ENCODE measurements at places on chromosomes 5 and 9.

GRCh38 chr5:161414896-161415295, 131.6 kb downstream of the GABRB2 start:
- no peak for ATAC-seq
- H3K4me1 ChIP-seq, result no peaks in the 10 kb centered on the region
- H3K4me3 ChIP-seq, result no peak overlapping the region
- H3K27me3 ChIP-seq, result no peaks in the 10 kb centered on the region

GRCh38 chr5:173243831-173244305, 8.9 kb upstream of the NKX2-5 start:
- H3K27me3 ChIP-seq, result peaks cover 100% of the 10 kb centered on the region
- no peak for ATAC-seq
- H3K27ac ChIP-seq, result no peak overlapping the region

DNA sequence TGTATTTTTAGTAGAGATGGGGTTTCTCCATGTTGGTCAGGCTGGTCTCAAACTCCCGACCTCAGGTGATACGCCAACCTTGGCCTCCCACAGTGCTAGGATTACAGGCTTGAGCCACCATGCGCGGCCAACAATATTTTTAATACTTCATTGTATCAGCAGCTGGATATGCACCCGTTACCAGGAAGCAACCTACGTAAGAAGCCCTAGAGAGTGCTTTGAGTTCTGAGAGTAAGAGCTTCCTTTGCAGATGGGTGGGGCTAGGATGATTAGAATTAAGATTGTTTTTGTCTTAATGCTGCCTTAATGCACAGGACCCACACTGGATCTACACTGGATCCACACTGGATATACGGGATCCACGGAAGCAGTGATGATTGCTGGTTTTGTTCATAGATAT, 123.9 kb upstream of the ABCA1 start:
- no peak for ATAC-seq
- no peaks in the 10 kb centered on the region for H3K27me3 ChIP-seq
- no peak overlapping the region for H3K27ac ChIP-seq

- H3K27ac ChIP-seq, result no peak overlapping the region
- no peak for ATAC-seq
- no peak overlapping the region for H3K4me3 ChIP-seq
- H3K27me3 ChIP-seq, result no peaks in the 10 kb centered on the region
Measured at GRCh38 chr9:28747351-28747985, 1174.2 kb upstream of the C9orf72 start.

DNA sequence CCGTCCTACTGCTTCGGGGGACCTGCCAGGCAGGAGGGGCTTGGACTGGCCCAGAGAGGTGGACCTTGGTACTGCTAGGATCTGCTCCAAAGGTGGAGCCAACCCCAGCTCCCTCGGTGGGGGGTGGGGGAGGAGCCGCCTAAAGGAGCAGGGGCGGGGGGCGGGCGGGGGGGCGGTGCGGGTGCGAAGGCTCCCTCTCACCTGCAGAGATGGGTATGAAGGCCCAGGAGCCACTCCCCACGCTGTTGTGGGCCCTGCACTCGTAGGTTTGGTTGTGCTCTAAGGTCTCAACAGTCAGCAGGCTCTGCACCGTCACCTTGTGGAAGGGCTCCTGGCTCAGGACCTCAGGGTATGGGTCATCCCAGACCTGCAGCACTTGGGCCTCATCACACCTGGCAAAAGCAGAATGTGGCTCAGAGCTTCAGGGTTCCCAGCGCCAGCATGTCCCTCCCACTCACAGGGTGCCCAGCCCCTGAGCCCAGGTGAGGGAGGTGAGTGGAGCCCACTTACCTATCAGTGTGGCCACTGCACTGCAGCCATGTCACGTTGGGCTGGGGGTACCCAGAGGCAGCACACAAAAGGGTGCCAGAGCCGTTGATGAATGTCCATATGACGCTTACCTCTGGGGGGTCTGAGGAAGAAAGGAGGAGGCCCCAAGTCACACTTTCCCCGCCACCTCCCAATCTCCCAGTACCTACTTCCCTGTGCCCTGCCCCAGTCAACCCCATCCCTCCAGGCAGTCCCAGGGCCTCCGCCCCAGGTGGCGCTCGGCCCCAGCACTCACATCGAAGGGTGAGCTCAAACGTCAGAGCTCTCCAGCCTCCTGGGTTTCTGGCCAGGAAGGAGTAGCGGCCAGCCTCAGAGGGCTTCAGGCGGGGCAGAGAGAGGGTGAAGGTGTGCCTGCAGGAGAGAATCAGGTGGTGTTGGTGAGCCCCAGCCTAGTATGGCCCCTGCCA, 16.4 kb downstream of the CSF1R start:
- H3K4me3 ChIP-seq, result no peak overlapping the region
- no peak overlapping the region for H3K27ac ChIP-seq
- no peaks in the 10 kb centered on the region for H3K36me3 ChIP-seq
- H3K4me1 ChIP-seq, result no peaks in the 10 kb centered on the region
- peaks cover 10% of the 10 kb centered on the region for H3K27me3 ChIP-seq

- no peak for ATAC-seq
- no peaks in the 10 kb centered on the region for H3K27me3 ChIP-seq
- H3K27ac ChIP-seq, result no peak overlapping the region
- H3K36me3 ChIP-seq, result peaks cover 6% of the 10 kb centered on the region
- no peaks in the 10 kb centered on the region for H3K4me1 ChIP-seq
Measured at GRCh38 chr5:67066815-67067214, 129.8 kb downstream of the CD180 start.

GRCh38 chr9:98479967-98480847, 224.8 kb upstream of the TBC1D2 start:
- H3K27me3 ChIP-seq, result peaks cover 26% of the 10 kb centered on the region
- H3K27ac ChIP-seq, result no peak overlapping the region
- no peaks in the 10 kb centered on the region for H3K36me3 ChIP-seq
- no peak for ATAC-seq
- no peak overlapping the region for H3K4me3 ChIP-seq

- H3K4me3 ChIP-seq, result no peak overlapping the region
- ATAC-seq, result no peak
- no peaks in the 10 kb centered on the region for H3K27me3 ChIP-seq
- H3K27ac ChIP-seq, result peak overlapping the region; percentile 72
Measured at GRCh38 chr9:95101326-95101725, 216.2 kb downstream of the FANCC start.

DNA sequence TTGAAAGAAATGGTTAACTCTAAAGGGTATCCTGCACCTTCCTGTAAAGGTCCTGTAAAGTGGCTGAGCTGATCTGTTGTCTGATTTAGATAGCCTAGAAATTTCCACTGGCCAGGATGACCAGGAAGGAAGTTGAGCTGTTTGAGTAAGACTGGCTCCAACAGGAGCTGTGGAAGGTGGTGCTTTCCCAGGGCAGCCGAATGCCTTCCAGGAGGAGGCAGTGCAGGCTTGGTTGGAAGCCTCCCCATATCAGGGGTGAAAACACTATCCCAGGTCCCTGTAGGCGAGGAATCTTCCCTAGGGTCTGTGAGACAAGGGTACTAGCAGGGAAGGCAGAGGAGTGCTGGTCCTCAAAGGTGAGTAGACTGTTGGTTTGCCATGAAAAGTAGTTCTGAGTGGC, 98.4 kb downstream of the LIX1 start:
- H3K27me3 ChIP-seq, result no peaks in the 10 kb centered on the region
- no peak overlapping the region for H3K27ac ChIP-seq
- no peak for ATAC-seq
- no peaks in the 10 kb centered on the region for H3K36me3 ChIP-seq
- H3K4me1 ChIP-seq, result no peaks in the 10 kb centered on the region

DNA sequence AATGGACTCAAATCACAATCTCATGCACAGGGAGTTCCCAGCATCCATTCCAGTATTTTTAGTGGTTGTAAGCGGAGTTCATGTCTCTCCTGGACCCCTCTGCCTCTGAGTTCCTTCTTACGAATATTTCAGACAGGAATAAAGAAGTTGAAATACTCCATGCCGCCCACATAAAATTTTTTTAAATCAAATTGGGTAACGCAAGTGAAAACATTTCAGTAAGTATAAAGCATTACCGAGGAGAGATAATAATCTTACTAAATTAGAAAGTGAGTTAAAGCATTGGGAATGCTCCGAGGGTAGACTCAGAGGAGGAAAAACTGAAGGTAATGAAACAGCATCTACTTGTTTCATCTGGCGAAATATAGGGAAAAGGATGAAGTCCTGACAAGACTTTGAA, 317.6 kb downstream of the ARRDC3 start:
- H3K4me1 ChIP-seq, result no peaks in the 10 kb centered on the region
- no peaks in the 10 kb centered on the region for H3K27me3 ChIP-seq
- H3K4me3 ChIP-seq, result no peak overlapping the region
- no peaks in the 10 kb centered on the region for H3K36me3 ChIP-seq
- peak overlapping the region; percentile 42 for H3K27ac ChIP-seq
- no peak for ATAC-seq

- ATAC-seq, result no peak
- H3K27me3 ChIP-seq, result no peaks in the 10 kb centered on the region
- no peaks in the 10 kb centered on the region for H3K36me3 ChIP-seq
- no peaks in the 10 kb centered on the region for H3K4me1 ChIP-seq
Measured at GRCh38 chr5:86596476-86596875, 21.3 kb upstream of the COX7C start.

DNA sequence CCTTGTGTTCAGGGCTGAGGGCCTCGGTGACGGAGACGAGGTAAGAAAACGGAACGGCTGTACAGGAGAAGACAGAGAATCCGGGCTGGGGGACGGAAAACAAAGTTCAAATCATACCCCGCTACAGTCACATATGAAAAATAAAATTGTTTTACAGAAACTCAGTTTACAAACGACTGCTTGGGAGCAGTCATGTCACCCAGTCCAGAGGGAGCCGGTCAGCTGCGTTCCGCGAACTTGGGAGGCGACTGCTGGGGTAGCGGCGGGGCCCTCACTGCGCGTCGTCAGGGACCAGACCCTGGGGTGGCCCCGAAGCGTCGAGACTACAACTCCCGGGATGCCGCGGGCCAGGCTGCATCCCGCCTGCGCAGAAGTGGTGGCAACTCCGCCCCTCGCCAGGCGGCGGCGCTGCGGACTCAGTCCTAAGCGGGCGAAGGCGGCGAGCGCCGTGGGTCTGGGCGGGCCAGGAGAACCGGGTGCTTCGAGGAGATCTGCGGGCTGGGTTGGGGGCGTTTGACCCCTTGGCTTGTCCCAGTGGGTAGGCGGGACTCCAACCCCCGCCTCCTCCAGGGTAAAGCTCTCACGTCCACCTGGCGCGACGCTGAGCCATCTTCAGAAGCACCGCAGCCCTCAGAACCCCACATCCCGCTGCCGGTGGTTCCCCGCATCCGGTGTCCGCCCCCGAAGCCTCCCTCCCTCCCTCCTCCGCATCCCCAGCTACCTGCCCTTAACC, 4.0 kb downstream of the SIT1 start:
- peak; percentile 94 for ATAC-seq
- H3K36me3 ChIP-seq, result no peaks in the 10 kb centered on the region
- H3K4me3 ChIP-seq, result peak overlapping the region; percentile 48
- no peaks in the 10 kb centered on the region for H3K27me3 ChIP-seq
- H3K27ac ChIP-seq, result peak overlapping the region; percentile 84
- peaks cover 7% of the 10 kb centered on the region for H3K4me1 ChIP-seq

- no peaks in the 10 kb centered on the region for H3K27me3 ChIP-seq
- H3K4me3 ChIP-seq, result no peak overlapping the region
- H3K36me3 ChIP-seq, result peaks cover 66% of the 10 kb centered on the region
- ATAC-seq, result peak; percentile 14
- peaks cover 15% of the 10 kb centered on the region for H3K4me1 ChIP-seq
- H3K27ac ChIP-seq, result peak overlapping the region; percentile 68
Measured at GRCh38 chr5:177462021-177462670, 11.3 kb downstream of the DBN1 start.

DNA sequence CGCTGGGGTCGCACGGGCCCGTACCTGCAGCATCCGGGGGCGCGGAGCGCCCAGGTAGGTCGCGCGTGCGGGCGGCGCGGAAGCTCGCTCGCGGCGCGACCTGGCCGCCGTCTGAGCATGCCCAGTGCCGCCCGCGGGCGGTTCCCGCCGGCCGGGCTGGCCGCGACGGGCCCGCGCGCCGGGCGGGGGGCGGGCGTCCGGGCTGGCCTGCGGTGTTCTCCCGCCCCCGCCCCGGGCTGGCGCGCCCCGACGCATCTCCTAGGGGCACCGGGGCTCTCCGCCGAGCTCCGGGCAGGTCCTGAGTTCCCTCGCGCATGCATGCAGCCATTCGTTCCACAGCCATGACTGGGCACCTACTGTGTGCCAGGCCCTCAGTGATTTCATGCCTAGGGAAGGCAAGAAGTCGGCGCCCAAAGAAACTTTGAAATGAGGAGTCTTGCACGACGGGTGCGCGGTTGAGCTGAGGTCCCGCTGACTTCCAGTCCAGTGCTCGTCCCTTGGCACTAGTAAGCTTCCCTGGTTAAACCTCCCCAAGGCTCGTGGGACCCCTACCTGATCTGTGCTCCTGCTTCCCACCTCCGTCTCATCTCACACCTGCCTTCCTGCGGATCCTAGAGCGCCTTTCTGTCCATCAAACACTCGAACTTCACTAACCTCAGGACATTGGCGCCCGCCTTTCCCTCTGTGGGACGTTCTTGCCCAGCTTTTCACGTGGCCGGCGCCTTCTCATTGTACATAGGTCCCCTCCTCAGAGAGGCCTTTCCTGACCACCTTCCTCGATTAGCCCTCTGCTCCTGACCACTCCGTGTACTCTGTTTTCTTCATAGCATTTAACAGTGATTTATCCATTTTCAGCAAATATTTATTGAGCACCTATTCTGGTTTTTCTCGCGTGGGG, at the start of gene PTPN3:
Gene PTPN3, minus strand, starts transcription at position 113 of the 898 bp plus-strand sequence. CDS start 34,873 bp downstream, outside the sequence.
- peak within 1 kb of the TSS; percentile 55 for H3K4me3 ChIP-seq
- no peaks in the 10 kb centered on the region for H3K36me3 ChIP-seq
- peaks cover 72% of the 10 kb centered on the region for H3K27me3 ChIP-seq
- peaks cover 29% of the 10 kb centered on the region for H3K4me1 ChIP-seq
- ATAC-seq, result peak; percentile 63

- peaks cover 37% of the 10 kb centered on the region for H3K4me1 ChIP-seq
- ATAC-seq, result peak; percentile 64
- H3K27me3 ChIP-seq, result peaks cover 30% of the 10 kb centered on the region
- no peak overlapping the region for H3K4me3 ChIP-seq
- H3K36me3 ChIP-seq, result no peaks in the 10 kb centered on the region
- H3K27ac ChIP-seq, result peak overlapping the region; percentile 44
Measured at GRCh38 chr9:133506653-133507038, 18.1 kb downstream of the MYMK start.

GRCh38 chr9:131019388-131020239, 10.6 kb downstream of the LAMC3 start:
- H3K27ac ChIP-seq, result no peak overlapping the region
- H3K36me3 ChIP-seq, result no peaks in the 10 kb centered on the region
- no peaks in the 10 kb centered on the region for H3K4me1 ChIP-seq
- H3K4me3 ChIP-seq, result no peak overlapping the region
- peaks cover 59% of the 10 kb centered on the region for H3K27me3 ChIP-seq
